Left cardiac atrium (tissue), 4 donors: ENCODE measurements at places on chromosomes 4 and X. TPM values are rescaled to one million over a fixed set of nuclear protein-coding genes. Genes with fewer than 3 reads are reported as not detected.

YY2 gene
- 0.35 TPM for total RNA-seq

MAGEB2 gene
- total RNA-seq = not detected

- no peak for DNase-seq
These were observed 50.5 kb downstream of the KCNIP4 start for GRCh38 chr4:21898101-21898500.

SAT1 gene
- total RNA-seq = 291 TPM

TRIM61 gene
- total RNA-seq = 2.7 TPM

DNA sequence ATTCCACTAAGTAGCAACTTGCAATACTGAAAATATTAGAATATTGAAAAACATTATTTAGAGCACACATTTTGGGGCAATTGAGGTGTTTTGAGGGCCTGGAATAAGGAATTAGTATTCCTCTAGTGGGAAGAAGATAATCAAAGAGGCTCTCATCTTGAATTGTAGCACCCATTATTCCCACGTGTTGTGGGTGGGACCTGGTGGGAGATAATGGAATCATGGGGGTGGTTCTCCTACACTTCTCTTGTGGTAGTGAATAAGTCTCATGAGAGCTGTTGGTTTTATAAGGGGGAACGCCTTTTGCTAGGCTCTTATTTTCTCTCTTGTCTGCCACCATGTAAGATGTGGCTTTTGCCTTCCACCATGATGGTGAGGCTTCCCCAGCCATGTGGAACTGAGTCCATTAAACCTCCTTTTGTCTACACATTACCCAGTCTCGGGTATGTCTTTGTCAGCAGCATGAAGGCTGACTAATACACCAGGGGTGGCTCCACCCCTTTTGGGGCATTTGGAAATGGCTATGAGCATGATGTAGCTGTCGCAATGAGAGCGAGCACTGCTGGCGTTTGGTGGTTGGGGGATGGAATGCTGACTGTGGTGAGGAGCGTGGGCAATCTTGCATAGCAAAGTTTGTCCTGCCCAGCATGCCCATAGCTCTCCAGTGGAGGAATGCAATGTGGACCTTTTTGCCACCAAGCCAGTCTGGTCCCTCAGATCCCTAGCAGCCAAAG, 308.2 kb downstream of the FRMPD4 start:
- no peak for DNase-seq

- peak; percentile 22 for DNase-seq
These were observed 5.7 kb upstream of the SLC25A6 start for GRCh38 chrX:1397441-1398270.

- no peak for DNase-seq
These were observed 69.2 kb upstream of the MAML3 start for GRCh38 chr4:140223056-140223810.

EDA gene
- total RNA-seq = 13.7 TPM

DNA sequence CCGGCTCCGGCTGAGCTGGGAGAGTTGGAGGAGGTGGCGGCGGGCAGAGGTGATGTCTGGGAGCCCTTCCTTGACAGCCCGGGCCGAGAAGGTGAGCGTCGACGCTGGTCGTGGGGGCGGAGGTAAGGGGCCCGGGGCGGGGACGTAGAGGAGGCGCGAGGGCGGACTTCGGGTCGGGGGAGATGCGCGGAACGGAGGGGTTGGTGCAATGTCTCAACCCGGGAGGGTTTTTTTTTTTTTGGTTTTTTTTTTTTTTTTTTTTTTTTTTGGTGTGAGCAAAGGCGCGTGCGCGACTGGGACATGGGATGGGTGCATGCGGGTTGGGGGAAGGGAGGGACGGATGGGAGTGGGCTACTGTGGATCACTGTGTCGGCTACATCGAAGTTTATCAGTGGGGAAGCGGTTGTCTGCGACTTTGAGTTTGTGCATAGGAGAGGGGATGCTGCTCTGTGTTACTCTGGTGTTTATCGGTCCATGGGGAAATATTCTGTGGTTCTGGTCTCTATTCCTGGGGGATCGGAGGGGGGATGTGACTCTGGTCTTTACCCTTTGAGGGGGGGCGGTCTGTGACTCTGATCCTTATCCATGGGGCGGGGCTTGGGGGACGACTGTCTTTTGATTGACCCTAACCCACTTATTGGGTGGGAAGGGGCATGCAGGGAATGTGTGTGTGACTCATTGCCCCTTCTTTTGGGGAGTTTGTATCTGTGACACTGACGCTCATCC, 537 bp downstream of the RBM10 start:
- peak; percentile 32 for DNase-seq

DNA sequence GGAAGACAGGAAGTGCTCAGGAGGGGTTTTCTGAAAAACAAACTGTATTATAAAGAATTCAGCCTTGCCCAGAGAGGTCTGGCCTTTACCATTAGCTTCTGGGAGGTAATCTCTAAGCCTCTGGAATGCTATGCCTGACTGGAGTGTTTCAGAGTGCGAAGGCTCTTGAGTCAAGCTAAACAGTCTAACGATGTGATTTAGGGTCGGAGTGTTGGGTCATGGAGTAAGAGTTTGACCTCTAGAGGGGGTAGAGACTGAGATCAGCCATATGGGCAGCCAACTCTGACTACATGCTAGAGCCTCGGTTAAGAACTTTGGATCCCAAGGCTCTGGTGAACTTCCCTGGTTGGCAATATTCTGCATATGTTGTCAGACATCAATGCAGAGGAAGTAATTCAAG, 15.0 kb downstream of the BOD1L1 start:
- no peak for DNase-seq

DNA sequence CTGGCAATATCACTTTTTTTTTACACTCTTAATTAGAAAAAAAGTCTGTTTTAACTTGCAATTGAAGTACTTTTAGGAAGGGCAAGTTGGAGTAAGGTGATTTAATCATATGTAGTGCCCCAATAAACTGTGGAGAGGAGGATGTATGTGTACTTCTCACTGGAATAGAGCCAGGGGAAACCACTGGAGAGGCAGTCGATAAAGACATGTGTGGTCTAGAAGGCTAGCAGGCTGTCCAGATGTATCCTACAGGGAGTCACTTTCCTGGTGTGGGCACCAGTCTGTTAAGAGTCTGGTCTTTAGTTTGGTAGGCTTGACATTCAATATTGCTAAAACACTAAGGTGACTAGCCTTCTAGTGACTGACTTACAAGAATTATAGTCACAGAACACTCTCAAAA, 9.6 kb upstream of the SGMS2 start:
- DNase-seq = no peak
